ENCODE measurements at places on chromosomes 12 and 14.

- DNase-seq, result no peak
These were observed 10.9 kb downstream of the COPS7A start for GRCh38 chr12:6734506-6735387.

DNA sequence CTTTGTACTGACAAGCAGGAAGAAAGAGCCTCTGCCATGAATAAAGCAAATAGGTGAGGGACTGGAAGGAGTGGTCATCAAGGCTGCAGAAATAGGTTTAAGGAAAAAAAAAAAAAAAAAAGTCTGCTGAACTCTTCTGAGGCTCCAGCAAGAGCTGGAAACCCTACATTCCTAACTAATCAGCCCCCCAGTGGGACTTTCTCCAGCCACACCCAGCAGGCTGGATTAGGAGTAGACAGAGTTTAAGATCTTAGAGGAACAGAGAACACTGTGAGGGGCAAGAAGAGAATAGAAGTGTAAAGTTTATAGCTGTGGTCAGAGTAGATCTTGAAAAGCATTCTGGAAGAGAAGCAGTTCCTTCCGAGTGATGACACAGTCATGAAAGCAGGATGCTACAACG, 66.4 kb downstream of the ATXN2 start:
- DNase-seq, result no peak

DNA sequence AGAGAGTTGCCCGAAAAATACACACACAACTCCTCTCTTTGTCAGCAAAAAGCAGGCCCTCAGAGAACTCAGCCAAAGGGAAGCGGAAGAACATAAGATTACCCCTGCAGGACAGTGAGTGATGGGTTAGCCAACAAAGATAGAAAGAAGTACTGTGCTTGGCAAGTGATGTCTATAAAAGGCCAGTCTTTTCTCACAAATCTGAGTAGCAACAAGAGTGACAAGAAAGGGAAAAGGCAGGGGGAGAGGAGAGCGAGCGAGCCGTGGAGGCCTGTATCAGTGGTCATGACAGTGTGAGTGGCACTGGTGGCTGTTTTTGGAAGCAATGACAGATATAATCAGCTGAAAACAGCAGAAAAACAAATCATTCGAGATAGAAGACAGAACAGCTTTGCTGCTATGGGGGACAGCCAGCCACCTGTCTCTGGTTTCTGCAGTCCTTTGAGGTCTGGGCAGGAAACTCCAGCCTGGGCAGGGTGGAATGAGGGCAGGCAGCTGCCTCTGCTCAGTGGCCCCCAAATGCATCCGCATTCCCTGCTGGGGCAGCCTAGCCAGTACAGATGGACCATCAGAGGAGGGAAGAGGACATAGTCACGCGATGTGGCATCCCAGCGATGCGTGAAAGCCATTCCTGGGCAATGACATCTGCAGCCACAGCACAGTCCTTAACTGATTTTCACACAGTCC, 74.7 kb downstream of the TRIM9 start:
- DNase-seq, result peak; percentile 93

DNA sequence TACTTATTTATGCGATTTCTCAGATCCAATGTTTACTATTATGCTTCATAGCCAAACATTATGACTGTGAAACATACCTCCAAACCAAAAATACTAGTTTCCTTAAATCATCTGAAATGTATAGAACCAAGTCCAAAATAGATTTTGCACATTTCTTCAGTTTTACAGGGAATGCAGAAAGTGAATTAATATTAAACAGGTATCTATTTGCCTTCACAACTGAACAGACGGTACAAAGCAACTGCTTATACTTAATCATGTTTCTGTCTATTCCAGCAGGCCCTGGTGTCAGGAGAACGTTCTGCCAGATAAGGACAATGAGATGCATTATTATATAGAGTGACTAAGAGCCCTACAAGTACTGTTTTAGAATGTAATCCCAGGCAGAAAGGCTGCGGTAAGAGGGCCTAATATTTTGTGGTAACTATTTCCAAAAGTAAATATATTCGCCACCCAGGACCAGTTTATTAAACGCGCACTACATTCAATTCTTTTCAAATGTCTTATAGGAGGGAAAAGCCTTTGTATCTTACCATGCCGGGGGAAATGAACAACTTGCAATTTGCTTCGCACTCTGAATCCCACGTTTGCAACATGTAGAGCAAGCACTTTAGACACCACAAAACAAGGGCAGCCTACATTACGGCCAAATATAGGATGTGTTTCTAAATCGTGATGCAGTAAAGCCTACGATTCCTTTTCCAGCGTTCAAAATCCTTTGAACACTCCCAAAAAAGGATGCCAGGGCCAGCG, 1.5 kb downstream of the CORO1C start:
- peak; percentile 41 for DNase-seq

GRCh38 chr14:20789230-20789813, 8.3 kb downstream of the RNASE6 start:
- no peak for DNase-seq

GRCh38 chr12:6953442-6954315, 2.5 kb downstream of the PTPN6 start:
- DNase-seq, result no peak

GRCh38 chr12:26938701-26939062, 412 bp downstream of the FGFR1OP2 start:
- DNase-seq, result no peak

- DNase-seq, result no peak
These were observed 10.1 kb upstream of the TC2N start for GRCh38 chr14:91877376-91877915.

Data from AG10803 (cell line).